Activated CD4-positive, alpha-beta T cell treated with anti-CD3 and anti-CD28 coated beads, Interleukin-2, amount 50 U/mL, for 1 hour (primary cell): ENCODE measurements at places on chromosomes 7 and 10.
A peak's percentile ranks its signal among the peaks of the same experiment; 100 is the strongest.

DNA sequence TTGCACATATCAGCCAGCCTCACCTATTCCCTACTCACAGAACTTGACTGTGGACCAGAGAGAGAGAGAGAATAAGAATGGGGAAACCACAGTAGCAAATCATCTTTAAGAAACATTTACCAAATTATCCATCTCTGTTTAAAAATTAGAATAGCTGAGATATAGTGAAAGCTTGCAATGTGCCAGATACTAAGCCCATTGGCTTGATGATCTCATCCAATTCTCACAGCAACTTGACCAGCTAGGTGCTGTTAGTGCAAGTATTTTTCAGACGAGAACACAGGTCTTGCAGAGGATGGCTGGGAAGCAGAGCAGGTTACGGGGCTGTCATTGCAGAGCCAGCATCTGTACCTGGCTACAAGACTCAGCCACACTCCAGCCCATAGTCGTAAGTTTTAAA is 50.9 kb downstream of the KLF6 start:
- no peak for DNase-seq

DNA sequence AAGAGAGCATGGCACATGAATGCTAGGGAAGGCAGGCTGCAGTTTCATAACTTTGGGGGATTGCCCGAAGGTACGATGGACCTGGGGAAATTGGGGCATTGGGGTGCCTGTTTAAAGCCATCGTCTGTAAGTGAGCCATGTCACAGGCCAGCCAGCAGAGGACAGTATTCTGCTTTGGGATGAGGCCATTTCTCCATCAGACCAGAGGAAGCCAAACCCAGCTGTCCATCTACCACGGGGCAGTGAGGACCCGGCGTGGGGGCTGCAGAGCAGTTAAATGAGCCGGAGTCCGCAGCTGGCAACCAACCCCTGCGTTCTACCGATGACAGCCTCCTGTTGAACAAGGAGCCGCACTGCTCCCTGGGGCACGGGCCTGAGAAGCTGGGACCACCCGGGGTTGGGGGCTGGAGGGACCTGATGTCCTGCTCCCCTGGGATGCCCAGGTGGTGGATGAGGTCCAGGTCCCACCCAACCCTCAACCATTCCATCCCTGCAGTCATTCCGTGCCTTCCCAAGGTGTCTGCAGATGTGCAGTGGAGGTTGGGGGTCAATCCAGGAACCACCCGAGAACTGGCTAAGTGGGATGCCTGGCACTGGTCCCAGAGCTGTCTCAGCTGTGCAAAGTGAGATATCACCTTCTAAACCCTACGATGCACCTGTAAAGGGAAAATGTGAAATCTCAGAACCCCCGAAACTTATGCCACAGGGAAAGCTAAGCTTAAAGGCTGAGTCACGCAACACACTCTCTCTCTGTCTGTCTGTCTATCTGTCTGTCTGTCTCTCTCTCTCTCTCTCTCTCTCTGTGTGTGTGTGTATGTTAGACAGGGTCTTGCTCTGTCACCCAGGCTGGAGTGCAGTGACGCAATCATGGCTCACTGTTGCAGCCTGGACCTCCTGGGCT is 12.1 kb upstream of the RHBDD2 start:
- peak; percentile 41 for DNase-seq

DNA sequence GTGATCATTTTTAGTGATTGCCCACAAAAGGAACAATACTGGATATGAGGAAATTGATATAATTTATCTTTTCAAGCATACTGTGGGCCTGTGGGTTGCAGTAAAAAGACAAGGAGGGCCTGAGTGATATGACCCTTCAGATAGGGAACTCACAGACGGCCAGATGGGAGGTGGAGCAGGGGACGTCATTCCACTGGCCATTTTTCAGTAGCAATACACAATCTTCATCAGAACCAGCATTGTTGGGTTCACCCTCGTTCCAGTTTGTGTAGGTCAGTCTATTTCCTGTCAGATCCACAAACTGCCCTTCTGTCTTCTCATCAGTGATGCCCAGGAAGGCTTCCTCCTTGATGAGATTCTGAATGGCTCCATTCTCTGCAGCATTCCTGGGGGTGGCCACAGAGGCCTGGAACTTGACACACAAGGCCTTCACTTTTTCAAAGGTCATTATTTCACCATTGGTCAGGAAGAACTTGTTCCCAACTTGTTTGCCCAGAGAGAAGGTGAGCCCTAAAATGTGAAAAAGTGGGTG is 4.5 kb downstream of the MBL2 start:
- DNase-seq: no peak

GRCh38 chr7:133025056-133025455 is 56.8 kb downstream of the CHCHD3 start:
- no peak for DNase-seq

DNA sequence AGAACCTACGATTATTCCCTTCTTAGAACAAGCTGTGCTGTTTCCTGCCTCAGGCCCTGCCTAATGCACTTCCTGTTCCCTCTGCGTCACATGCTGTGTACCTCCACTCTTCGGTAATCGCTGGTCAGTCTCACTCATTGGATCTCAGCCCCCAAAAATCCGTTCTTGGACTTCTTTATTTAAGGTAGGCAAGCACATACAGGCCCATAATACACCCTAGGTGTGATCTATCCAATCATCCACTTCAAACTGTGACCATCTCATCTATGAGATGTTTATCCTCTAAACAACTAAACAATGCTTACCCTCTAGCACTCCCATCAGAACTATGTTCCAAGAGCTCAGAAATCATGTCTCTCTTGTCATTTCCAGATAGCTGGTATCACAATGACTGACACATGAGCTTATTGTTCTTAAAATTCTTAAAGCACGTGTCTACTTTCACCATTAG is 83.9 kb downstream of the CADPS2 start:
- no peak for DNase-seq

- no peak for DNase-seq
These were observed 1.4 kb downstream of the EPDR1 start for GRCh38 chr7:37921876-37922275.

GRCh38 chr7:129263168-129263567 is 38.3 kb downstream of the AHCYL2 start:
- no peak for DNase-seq

GRCh38 chr7:139959718-139960117 is 103.0 kb downstream of the PARP12 start:
- DNase-seq: no peak

GRCh38 chr7:81094952-81095351 is 176.1 kb upstream of the SEMA3C start:
- DNase-seq: no peak
